ENCODE measurements at places on chromosomes 6 and 20.

GRCh38 chr20:45781391-45781931 lies 10.2 kb downstream of the WFDC3 start:
- no peak for DNase-seq

- no peak for DNase-seq
Observed at GRCh38 chr6:91716361-91716760, 1129.5 kb upstream of the MAP3K7 start.

- DNase-seq: no peak
Observed at GRCh38 chr6:18457065-18457737, 70.1 kb downstream of the RNF144B start.

- DNase-seq: peak; percentile 19
Observed at GRCh38 chr6:27757307-27757706, 154.9 kb downstream of the OR2B2 start.

GRCh38 chr20:10771435-10772140 lies 97.8 kb upstream of the JAG1 start:
- DNase-seq: no peak

DNA sequence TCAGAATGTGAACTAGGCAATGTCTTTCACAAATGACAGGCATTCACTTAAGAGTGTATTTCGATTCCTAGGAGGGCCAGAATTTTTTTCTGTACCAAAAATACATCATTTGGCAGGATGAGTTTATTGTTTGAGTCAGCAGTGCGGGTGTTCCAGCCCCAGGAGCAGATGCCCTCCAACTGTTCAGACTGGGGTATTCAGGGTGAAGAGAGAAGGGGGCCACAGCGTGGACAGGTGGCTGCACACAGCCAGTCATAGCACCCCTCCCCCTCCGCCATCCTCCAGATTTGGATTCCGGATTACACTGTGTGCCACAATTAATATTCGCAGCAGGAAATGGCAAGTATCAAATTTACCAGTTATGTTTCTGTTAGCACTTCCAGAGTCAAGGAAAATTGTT lies 38.6 kb downstream of the RIPOR2 start:
- DNase-seq: no peak

DNA sequence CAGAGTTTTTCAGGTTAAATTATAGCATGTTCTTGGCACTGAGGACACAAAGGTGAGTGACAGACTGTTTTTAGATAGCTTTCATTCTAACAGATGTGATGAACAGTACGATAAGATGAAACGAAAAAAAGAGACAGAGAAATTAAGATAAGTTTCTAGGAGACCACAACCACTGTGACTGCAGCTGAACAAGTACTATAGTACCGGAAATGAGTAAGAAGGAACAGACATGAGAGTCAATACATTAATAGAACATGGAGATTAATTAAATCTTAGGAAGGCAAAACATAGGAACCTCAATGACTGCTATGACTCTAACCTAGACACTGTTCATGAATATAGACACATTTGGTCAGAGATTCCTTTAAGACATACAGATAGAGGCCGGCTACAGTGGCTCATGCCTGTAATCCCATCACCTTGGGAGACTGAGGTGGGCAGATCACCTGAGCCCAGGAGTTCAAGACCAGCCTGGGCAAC lies 40.2 kb downstream of the HBS1L start:
- no peak for DNase-seq

- no peak for DNase-seq
Observed at GRCh38 chr20:24779946-24780345, 169.1 kb upstream of the CST7 start.

- no peak for DNase-seq
Observed at GRCh38 chr20:24960861-24961260, 11.8 kb downstream of the CST7 start.

GRCh38 chr6:28105245-28105639 lies 19.2 kb upstream of the ZSCAN16 start:
- DNase-seq: no peak

DNA sequence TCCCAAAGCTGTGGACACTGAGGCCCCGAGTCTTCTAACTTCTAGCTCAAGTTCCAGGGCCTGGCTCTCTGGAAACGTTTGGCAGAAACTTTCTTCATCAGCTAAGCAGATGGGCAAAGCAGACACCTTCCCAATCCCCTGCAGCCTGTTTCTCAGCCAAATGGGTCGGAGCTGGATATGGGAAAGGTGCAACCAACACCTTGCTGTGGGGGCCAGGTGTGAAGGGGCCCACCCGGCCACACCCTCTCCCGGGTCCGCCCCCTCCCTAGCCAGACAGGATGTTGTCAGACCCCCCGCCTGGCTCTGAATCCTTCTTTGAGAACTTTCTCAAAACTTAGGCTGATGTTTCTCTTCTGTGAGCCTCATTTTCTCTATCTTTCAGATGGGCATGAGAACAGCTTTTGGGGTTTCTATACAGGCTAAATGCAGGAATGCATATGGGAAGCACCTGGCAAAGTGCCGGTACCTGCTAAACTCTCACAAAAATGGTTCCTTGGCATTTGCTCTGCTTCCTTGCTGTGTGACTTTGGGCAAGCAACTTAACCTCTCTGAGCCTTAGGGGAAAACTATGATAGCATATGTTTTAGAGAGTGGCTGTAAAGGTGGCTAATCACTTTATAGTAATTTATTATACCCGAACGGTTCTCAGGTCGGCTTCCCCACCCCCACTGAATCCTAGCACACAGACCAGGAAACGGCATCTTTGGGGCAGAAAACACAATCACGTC lies 1.8 kb downstream of the SNAI1 start:
- DNase-seq: no peak

GRCh38 chr6:169112483-169113320 lies 140.9 kb downstream of the THBS2 start:
- DNase-seq: no peak

- DNase-seq: peak; percentile 51
Observed at GRCh38 chr6:43644940-43645612, at the start of gene RSPH9. Gene RSPH9, plus strand, starts transcription at chr6:43645036. Its CDS starts 63 bp downstream, at chr6:43645099.

- DNase-seq: no peak
Observed at GRCh38 chr6:11732036-11732631, 46.5 kb downstream of the ADTRP start.

DNA sequence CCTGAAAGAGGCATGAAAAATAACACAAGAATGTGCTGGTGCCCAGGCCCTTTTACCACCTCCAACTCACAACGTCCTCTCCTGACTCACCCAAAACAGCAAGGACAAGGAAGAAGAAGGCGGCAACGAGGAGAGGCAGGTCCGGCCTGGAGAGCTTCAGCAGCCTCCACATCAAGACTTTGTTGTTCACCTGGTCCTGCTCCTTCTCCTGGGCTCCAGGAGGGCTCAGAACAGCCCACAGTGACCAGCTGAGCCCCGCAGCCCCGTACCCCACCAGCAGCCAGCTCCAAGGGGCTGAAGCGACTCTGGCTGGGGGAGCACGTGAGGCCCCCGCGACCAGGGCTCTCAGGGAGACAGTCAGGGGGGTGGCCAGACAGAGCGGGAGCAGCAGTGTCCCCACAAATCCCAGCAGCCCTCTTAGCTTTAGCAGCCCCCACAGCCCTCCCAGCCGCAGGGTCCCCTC lies 857 bp downstream of the TAP2 start:
- no peak for DNase-seq

DNA sequence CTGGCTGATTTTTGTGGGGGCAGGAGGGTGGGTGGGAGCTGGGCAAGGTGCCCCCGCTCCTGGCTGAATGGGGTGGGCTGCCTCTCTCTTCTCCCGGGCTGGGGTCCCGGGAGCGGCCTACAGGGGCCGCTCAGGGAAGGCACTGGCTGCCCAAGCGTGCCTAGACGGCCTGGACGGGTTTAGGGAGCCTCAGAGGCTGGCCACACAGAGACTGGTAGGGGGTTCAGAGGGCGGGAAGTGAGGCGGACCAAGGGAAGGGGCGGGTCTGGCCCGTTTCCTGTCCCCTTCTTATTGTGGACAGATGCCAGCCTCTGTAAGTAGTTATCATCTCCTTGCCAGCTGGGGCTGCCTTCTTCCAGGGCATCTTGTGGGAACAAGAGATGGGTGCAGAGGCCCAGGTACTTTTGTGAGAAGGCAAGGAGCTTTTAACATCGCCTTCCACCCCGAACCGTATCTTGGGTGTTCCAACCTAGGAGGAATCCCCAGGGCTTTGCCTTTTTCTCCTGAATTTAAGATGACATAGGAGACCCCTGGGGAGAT lies 437 bp downstream of the CD40 start:
- DNase-seq: no peak

GRCh38 chr20:51144476-51144875 lies 121.6 kb upstream of the KCNG1 start:
- no peak for DNase-seq
